ENCODE measurements at places on chromosomes 3 and 15.

- no peak for DNase-seq
These were observed 22.1 kb downstream of the NCK1 start for GRCh38 chr3:136883967-136884720.

DNA sequence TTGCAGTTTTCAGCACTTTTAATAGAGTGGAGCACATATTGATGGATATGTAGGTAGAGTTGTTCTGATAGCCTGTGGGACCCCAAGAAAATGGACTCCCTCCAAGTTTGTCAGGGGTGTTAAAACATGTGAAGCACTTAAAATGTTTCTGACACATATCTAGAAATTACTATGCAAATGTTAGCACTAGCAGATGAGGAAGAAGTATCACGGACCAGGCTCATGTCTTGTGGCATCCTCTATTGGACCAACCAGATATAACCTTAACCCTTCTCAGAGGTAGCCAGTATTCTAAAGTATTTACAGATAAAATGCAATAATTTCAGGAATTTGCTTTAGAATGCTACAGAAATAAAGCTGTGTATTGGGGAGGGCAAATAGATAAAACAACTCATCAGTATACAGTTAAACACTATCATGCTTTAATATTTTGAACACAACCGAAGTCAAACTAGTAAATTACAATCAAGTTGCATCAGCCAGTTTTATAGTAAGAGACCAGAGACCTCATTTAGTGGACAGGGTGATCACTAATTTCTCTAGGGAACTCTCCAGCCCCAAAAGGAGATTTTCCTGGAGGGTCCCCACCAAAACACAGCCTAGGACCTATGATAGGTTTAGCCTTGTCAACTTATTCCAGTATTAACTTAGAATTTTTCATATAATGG, 57.2 kb upstream of the FBN1 start:
- no peak for DNase-seq

GRCh38 chr3:126671521-126671920, 16.6 kb upstream of the TXNRD3 start:
- DNase-seq = no peak

GRCh38 chr3:178560759-178561158, 24.5 kb downstream of the KCNMB2 start:
- DNase-seq = no peak

DNA sequence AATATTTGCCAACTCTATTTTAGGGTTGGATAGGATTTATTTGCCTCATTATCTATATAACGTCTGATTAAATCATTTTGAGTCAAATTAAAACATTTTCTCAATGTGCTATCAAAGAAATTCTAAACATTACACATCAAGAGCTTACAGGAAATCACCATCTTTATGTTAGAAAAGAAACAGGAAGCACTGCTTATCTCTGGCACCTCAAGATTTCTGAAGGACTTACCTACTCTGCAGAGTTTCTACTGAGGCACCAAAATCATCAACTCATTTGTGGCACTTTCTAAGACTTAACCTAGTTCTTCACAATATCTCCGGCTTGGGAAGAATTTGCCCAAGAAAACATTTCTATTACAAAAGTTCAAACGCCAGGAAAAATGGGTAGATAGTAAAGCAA, 181.3 kb upstream of the EOMES start:
- DNase-seq = no peak

GRCh38 chr3:187870360-187871203, 125.3 kb upstream of the BCL6 start:
- no peak for DNase-seq

GRCh38 chr3:103585809-103586208, 1151.0 kb downstream of the ZPLD1 start:
- no peak for DNase-seq

GRCh38 chr15:52579852-52580251, 11.0 kb upstream of the ARPP19 start:
- DNase-seq = no peak

GRCh38 chr15:62572797-62573196, 407.7 kb upstream of the C2CD4B start:
- DNase-seq = no peak

DNA sequence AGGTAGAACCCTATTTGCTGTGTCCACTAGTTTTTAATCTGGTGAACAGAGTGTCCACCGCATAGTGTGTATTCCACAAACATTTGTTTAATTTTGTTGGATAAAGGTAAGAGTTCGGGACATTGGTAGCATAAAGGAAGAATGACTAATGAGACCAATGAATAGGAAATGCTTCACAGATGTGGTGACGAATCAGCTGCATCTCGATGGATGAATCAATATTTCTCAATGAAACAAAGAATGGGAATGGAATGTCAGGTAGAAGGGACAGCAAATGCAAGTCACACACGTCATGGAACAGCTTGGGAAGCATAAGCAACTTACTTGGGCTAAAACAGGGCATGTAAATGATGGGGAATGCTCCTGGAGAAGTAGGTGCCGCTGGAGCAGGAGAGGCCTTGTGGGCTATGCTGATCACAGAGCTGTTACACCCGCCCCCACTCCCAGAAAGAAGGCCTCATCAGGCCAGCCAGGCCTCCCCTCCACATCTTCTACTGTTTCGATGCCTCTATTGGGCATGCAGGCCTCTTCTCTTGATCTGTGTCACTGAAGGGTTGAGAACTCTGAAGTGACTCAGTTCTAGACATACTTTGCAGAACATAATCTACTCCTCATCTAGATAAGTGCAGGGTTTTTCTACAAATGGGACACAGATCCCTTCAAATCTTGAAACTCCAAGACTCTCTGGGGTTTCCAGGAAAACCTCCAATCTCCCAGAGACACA, 120.0 kb upstream of the GADL1 start:
- DNase-seq = no peak

- no peak for DNase-seq
These were observed 202.9 kb downstream of the STT3B start for GRCh38 chr3:31735667-31736066.

All from Right ventricle myocardium inferior (tissue), 1 donor.